ENCODE measurements at places on chromosomes 3 and 15.

DNA sequence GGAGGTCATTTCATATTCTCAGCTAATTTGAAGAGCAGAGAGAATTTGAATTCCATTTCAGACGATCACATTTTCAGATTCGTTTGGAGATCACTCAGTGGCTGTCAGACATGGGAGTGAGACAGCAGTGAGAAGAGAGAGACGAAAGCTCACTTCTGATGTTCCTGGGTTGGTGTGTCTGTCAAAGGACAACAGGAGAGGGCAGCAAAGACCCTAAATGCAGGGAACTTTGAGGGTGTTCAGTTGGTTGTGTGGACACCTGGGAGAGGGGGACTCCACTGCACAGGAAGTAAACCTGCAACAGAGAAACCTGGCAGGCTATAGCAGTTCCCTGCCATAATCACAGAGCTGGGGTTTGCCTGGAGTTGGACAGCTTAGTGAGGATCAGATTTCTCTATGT, 675.1 kb downstream of the SQOR start:
- H3K36me3 ChIP-seq: no peaks in the 10 kb centered on the region
- DNase-seq: no peak
- 0 out of 2 replicates have a peak, but pooled peaks cover 3% of the 10 kb centered on the region for H3K4me1 ChIP-seq
- no peak overlapping the region for H3K4me3 ChIP-seq
- no peaks in the 10 kb centered on the region for H3K27me3 ChIP-seq
- H3K27ac ChIP-seq: no peak overlapping the region

- H3K4me3 ChIP-seq: no peak overlapping the region
- peak; percentile 81 for DNase-seq
- H3K27me3 ChIP-seq: no peaks in the 10 kb centered on the region
- peaks cover 5% of the 10 kb centered on the region for H3K36me3 ChIP-seq
- H3K4me1 ChIP-seq: peaks cover 4% of the 10 kb centered on the region
- no peak overlapping the region for H3K27ac ChIP-seq
These were observed 5.0 kb downstream of the FAM219B start for GRCh38 chr15:74901612-74902063.

- no peak overlapping the region for H3K4me3 ChIP-seq
- peak overlapping the region; percentile 12 for H3K27ac ChIP-seq
- 0 out of 2 replicates have a peak, but pooled peaks cover 2% of the 10 kb centered on the region for H3K4me1 ChIP-seq
- no peaks in the 10 kb centered on the region for H3K27me3 ChIP-seq
- no peak for DNase-seq
These were observed 113.5 kb downstream of the KCNAB1 start for GRCh38 chr3:156233876-156234275.

DNA sequence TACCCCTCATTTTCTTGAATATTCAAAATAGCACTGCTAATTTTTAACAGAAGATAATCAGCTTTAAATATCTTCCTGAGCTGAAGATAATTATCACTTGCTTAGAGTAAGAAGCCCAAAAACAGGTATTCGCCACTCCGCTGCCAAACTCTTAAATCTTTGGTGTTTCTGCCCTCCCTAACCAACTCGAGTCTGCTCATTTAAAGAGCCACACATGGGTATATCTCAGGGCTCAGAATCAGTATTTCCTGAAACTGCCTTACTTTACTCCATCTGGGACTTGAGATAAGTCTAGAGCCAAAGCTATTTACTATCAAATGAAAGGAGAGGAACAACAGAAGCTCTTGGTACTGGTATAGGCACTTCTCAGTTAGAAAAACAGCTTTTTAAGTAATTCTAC, 10.8 kb downstream of the PDCD10 start:
- H3K4me1 ChIP-seq: peaks cover 16% of the 10 kb centered on the region
- H3K36me3 ChIP-seq: peaks cover 2% of the 10 kb centered on the region
- H3K27me3 ChIP-seq: no peaks in the 10 kb centered on the region
- H3K4me3 ChIP-seq: no peak overlapping the region
- no peak overlapping the region for H3K27ac ChIP-seq
- DNase-seq: no peak

DNA sequence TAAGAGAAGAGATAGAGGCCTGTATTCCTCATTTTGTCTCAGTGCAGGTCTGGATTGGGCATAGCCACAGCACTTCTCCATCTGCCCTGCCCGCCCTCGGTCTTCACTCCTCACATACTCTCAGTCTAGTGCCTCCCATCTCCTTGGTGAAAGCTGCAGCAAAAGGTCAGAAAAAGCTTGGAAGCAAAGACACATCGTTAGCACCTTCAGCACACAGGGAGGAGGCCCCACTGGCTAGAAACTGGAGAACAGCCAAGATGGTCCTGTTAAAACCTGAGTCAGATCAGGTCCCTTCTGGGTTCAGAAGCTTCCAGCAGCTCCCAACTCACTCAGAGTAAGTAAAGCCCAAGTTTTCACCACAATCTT, 1.6 kb upstream of the KLF15 start:
- H3K27ac ChIP-seq: no peak overlapping the region
- H3K4me3 ChIP-seq: no peak overlapping the region
- DNase-seq: no peak
- no peaks in the 10 kb centered on the region for H3K27me3 ChIP-seq
- no peaks in the 10 kb centered on the region for H3K36me3 ChIP-seq
- H3K4me1 ChIP-seq: peaks cover 4% of the 10 kb centered on the region

- H3K36me3 ChIP-seq: no peaks in the 10 kb centered on the region
- no peaks in the 10 kb centered on the region for H3K27me3 ChIP-seq
- no peak overlapping the region for H3K4me3 ChIP-seq
- H3K27ac ChIP-seq: no peak overlapping the region
These were observed 439.9 kb downstream of the TBL1XR1 start for GRCh38 chr3:176757429-176757828.

DNA sequence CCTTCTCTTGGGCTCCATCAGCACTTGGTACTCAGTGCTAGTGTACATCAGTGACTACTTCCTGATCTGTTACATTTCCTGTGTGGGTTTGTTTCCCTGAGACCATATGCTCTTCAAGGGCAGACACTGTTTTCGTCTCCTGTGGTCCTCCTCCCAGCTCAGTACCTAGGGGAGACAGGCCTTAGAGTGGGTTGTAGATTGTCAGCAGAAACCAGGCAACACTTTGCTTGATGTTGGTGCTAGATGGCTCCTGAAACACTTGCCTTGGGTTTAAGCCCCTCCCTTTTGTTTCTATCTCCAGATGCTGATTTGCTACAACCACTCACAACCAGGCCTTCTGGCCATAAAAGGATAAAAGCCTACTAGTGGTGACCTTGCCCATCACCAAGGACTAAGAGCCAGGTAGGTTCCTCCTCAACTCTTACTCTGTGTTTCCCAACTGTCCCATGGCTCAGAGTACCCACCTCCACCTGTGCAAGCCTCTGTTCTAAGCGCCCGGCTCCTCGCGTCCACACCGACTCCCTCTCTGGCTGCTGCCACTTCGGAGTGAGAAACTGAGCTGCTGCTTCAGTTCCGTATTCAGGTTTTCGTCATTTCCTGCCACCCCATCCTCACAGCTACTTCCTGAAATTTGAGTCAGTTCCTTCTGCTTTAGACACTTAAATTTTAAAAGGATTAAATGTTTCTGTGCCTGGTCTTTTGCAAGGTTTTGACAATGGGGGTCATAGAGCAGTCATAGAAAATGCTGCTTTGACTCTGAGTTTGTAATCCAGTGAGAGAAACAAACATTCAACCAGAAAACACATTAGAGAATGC, at the start of gene HCLS1:
HCLS1 (minus strand) TSS at position 548 of the 816 bp plus-strand sequence. CDS start 2,556 bp downstream, outside the sequence.
- H3K4me1 ChIP-seq: peaks cover 45% of the 10 kb centered on the region
- no peaks in the 10 kb centered on the region for H3K27me3 ChIP-seq
- peak within 1 kb of the TSS; percentile 22 for H3K27ac ChIP-seq
- H3K36me3 ChIP-seq: peaks cover 1% of the 10 kb centered on the region
- H3K4me3 ChIP-seq: no peak within 1 kb of the TSS

- no peaks in the 10 kb centered on the region for H3K36me3 ChIP-seq
- H3K4me3 ChIP-seq: no peak overlapping the region
- H3K27me3 ChIP-seq: no peaks in the 10 kb centered on the region
- H3K4me1 ChIP-seq: peaks cover 25% of the 10 kb centered on the region
- no peak overlapping the region for H3K27ac ChIP-seq
These were observed 77.6 kb upstream of the POMGNT2 start for GRCh38 chr3:43183456-43183855.

GRCh38 chr15:27214961-27215360, 244.0 kb downstream of the GABRG3 start:
- no peaks in the 10 kb centered on the region for H3K4me1 ChIP-seq
- H3K36me3 ChIP-seq: no peaks in the 10 kb centered on the region
- no peak overlapping the region for H3K27ac ChIP-seq
- no peaks in the 10 kb centered on the region for H3K27me3 ChIP-seq
- H3K4me3 ChIP-seq: no peak overlapping the region
- DNase-seq: no peak

DNA sequence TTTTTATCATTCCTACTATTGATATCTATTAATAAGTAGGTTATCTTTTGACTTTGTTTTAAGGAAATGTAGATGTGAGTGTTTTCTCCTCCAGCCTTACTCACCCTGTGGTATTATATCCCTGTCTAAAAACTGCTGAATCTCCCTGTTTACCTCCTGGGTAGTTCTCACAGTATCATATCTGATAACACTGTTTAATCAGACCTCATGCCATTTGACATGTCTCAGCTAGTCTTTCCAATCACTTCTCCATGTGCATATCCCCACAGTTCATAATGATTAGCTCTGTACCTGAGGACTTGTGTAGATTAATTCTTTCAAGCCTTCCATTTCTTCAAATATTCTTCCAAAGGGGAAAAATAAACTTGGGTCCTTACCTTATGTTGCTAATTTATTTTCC, 30.7 kb downstream of the DUOX2 start:
- DNase-seq: no peak
- no peak overlapping the region for H3K4me3 ChIP-seq
- peaks cover 18% of the 10 kb centered on the region for H3K4me1 ChIP-seq

- H3K36me3 ChIP-seq: no peaks in the 10 kb centered on the region
- peaks cover 17% of the 10 kb centered on the region for H3K4me1 ChIP-seq
- H3K27ac ChIP-seq: no peak overlapping the region
- DNase-seq: no peak
- no peaks in the 10 kb centered on the region for H3K27me3 ChIP-seq
These were observed 681 bp downstream of the TWF2 start for GRCh38 chr3:52238193-52238760.
